ENCODE measurements at places on chromosomes 6 and 20.

- no peak for DNase-seq
Measured at GRCh38 chr20:17691758-17692157, 8.0 kb upstream of the BANF2 start.

DNA sequence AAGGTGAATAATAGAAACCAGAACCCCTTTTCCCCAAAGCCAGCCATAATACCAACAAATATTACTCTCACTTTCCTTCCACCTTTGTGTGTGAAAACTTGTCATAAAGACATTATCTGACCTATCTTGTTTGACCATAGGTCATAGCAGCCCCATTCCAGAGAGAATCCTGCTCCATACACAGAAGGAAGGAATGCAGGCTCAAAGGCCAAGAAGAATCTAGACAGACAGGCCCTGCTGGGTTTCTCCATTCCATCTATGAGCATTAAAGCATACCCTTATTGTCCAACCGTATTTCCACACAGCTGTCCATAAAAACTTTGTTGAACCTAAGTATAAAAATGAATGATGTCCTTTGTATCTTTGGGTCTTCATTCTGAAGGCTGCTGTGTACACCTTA is 40.7 kb upstream of the KCNK5 start:
- no peak for DNase-seq

GRCh38 chr6:168589275-168589674 is 148.3 kb downstream of the SMOC2 start:
- no peak for DNase-seq

GRCh38 chr6:105188251-105188650 is 8.4 kb upstream of the POPDC3 start:
- no peak for DNase-seq

DNA sequence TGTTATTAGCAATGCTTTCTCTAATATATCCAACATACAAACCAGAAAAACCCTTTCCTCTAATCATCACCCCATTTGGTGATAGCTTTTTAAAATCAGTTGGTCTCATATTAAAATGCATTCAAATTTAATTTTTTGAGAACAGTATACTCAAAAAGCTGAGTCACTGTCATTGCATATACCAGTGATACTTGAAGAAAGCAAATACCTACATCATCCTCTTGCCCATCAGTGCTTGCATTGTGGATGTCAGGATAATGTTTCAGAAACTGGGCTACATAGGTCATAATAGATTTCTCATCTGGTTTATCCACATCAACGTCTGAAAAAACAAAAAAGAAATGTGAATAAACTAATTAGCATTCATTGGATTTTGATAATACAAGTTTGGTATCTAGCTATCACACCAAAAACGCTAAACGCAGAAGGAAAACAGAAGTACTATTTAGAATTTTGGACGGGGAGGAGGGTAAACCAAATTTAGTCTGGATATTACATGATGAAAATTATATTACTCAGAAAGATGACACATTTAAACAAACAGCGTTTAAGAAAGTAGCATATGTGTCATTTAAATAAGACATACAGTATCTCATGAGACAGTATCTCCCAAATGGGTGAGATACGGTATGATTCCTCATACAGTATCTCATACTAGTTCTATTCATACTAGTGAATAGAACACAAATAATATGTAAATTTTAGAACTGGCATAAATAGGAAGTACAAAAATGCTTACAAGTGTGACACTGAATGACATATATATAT is 134.6 kb downstream of the SYNE1 start:
- DNase-seq, result no peak

DNA sequence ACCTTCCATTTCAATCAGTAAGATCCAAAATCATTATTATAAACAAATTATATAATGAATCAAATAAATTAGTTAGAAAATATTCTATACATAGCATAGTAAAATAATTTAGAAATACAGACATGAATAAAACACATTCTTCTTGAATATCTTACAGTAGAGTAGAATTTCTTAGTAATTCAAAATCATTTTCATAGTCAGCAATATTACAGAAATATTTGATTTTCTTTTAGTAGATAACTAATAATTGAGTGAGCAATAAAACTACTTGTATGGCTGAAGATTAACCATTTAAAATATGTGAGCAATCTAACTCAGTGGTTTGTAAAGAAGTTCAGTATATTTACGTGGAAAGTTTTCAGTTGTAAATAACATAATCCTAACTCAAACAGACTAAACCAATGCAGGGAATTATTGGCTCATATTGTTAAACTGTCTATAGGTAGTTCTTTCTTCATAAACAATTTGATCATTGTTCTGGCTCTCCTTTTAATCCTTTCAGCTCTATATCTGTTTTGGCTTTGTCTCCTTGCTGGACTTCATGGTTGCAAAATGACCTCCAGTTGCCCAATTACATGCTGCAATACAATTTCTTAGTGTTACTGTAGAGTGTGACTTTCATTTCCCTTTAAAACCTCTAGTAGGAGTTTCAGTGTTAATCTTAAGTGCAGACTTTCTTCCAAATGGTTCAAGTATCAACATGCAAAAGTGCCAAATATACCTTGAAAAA is 307.5 kb downstream of the EYS start:
- DNase-seq, result no peak

DNA sequence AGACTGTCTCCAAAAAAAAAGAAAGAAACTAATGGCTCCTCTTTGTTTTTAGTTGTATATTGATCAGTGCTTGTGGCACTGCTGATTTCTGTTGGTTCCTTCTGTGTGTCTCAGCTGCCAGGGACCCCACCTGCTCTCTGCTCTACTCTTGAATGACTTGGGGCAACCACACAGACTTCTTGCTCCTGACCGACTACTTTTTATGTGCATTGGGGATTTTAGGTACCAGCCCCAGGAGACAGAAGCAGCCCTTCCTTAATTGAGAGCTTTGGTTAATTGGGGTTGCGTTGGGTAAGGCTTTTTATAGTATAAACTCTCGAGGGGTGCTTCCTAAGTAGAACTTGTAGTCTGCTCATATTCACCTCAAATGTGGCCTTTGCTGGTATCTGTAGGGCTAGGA is 6.9 kb downstream of the STK35 start:
- DNase-seq, result no peak
